ENCODE measurements at places on chromosomes 6 and 20.
A peak's percentile ranks its signal among the peaks of the same experiment; 100 is the strongest.

- no peak for DNase-seq
These were observed 680.2 kb upstream of the MMS22L start for GRCh38 chr6:97963193-97963592.

DNA sequence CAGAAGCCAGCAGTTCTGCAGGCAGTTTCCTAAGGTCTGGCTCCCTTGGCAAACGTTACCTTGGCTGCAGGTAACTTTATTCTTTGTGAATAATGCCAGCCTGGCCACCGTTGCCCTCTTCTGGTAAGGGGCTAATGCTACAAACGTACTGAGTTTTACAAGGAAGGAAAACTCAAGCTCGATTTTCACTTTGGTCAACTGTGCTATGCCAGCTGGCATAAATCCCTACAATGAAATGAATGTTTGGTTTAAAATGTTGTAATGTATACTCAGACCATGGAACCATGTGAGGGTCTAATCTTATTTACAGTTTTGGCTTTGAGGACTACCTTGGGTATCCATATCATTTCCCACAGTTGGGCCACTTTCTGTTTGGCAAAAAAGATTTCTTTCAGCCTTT, 101.4 kb downstream of the SLX4IP start:
- DNase-seq = peak; percentile 48

GRCh38 chr20:37803438-37804307, 99.3 kb upstream of the VSTM2L start:
- no peak for DNase-seq

DNA sequence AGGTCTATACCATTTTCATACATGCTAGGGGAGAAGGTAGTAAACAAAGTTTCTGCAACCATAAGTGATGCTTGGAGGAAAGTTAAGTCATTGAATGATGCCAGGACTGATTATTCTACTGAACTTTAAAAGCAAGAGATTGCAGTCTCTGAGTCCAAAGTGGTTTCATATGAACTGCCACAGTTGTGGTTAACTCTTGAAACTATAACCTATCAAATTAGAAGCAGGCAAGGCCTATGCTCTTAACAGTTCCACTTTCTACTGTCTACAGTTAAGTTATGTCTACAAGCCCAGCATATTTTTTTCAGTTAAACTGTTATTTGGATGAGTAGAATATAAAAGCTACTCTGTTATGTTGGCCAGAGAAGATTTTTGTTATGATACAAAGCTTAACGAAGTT, 326.5 kb upstream of the RUNX2 start:
- DNase-seq = no peak

GRCh38 chr6:141107591-141108160, 1025.0 kb upstream of the GJE1 start:
- no peak for DNase-seq

DNA sequence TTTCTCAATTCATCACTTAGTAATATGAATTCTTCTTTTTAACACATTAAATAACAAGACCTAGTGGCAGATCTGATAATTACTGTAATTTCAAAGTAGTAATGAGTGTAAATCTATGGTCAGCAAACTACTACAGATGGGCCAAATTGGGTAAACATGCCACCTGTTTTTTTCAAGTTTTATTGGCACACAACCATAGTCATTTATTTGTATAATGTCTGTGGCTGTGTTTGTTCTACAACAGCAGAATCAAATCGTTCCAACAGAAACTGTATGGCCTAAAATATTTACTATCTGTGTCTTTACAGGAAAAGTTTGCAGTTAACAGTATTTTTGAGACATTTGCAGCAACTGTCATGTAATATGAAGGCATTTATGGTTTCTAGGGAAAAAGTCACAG, 86.1 kb upstream of the EYA2 start:
- no peak for DNase-seq

GRCh38 chr6:87146363-87146762, 9.0 kb upstream of the ZNF292 start:
- no peak for DNase-seq

DNA sequence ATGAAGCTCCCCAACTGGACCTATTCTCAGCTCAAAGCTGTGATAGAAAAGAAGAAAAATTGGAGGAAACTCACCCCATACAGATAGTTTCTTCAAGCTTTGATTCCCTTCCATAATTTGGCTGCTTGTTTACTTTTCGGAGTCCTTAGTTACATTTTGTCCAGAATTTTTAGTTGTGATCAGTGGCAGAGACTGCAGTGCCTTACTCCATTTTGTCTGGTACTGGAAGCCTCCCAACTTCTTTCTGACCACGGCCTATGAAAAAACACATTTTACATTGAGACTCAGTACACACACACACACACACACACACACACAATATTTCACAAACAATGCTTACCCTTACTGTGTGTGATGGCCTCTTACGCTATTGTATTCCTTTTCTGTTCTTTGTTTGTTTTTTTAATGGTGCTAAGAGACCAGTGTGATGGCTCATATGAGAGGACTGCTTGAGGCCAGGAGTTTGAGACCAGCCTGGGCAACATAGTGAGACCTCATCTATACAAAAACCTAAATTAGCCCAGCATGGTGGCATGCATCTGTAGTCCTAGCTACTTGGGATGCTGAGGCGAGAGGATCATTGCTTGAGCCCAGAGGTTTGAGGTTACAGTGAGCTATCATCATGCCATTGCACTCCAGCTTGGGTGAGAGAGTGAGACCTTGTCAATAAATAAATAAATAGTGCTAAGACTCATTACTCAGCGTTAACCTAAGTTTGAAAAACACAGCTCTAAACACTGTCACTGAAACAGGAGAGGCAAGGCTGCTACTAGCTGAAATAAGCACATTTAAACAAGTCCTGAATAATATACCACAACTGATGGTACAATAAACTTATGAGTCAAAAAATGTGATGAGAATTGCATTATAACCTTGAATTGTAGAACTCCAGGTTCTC, 13.8 kb upstream of the RNF8 start:
- DNase-seq = no peak

- DNase-seq = no peak
These were observed 179.3 kb upstream of the DTNBP1 start for GRCh38 chr6:15841937-15842726.
